ENCODE measurements at places on chromosomes 4 and X. TPM values are rescaled to one million over a fixed set of nuclear protein-coding genes. Genes with fewer than 3 reads are reported as not detected.

Gene GPR101
- polyA plus RNA-seq = not detected

Gene RBM47
- 1.8 TPM for polyA plus RNA-seq

Gene HPGDS
- polyA plus RNA-seq = 0.26 TPM

Gene UPF3B
- 20.7 TPM for polyA plus RNA-seq

Gene CXorf49
- not detected for polyA plus RNA-seq

Gene AFF2
- 0.36 TPM for polyA plus RNA-seq

Gene GPR119
- polyA plus RNA-seq = not detected

Gene FGF16
- not detected for polyA plus RNA-seq

Gene TEX13B
- polyA plus RNA-seq = not detected

Gene GBA3
- polyA plus RNA-seq = not detected

Gene ZAR1
- not detected for polyA plus RNA-seq

Gene RHOH
- 3.3 TPM for polyA plus RNA-seq

Gene TENM3
- polyA plus RNA-seq = 0.05 TPM

Gene PABPC1L2B
- not detected for polyA plus RNA-seq

Gene ATP1B4
- not detected for polyA plus RNA-seq

Gene CXCL10
- polyA plus RNA-seq = 7.8 TPM

Gene NHSL2
- polyA plus RNA-seq = 0.88 TPM

Gene WDR17
- polyA plus RNA-seq = 2.7 TPM

Gene VCX3A
- not detected for polyA plus RNA-seq

Gene GLRB
- 6.5 TPM for polyA plus RNA-seq

Gene HSFX4
- polyA plus RNA-seq = not detected

Gene SEPSECS
- 5.3 TPM for polyA plus RNA-seq

Gene CPLX1
- polyA plus RNA-seq = 0.13 TPM

Gene HOPX
- polyA plus RNA-seq = 20.4 TPM

Gene HHIP
- not detected for polyA plus RNA-seq

Gene NEUROG2
- not detected for polyA plus RNA-seq

Gene ADH1A
- polyA plus RNA-seq = 1.6 TPM

Gene NR3C2
- polyA plus RNA-seq = 3.4 TPM

Gene TSPAN7
- polyA plus RNA-seq = 6.2 TPM

Gene GJB1
- 2.0 TPM for polyA plus RNA-seq

Gene RNF128
- not detected for polyA plus RNA-seq

Gene MAGEH1
- 29.9 TPM for polyA plus RNA-seq

Gene PF4V1
- not detected for polyA plus RNA-seq

Gene MAGEA9B
- polyA plus RNA-seq = not detected

Gene ZNF630
- polyA plus RNA-seq = 5.0 TPM
